ENCODE measurements at places on chromosomes 7 and 10. TPM values are rescaled to one million over a fixed set of nuclear protein-coding genes. Genes with fewer than 3 reads are reported as not detected.
A peak's percentile ranks its signal among the peaks of the same experiment; 100 is the strongest.

GRCh38 chr7:19520392-19520791, 188.4 kb downstream of the POLR1F start:
- DNase-seq, result no peak

- no peak for DNase-seq
Measured at GRCh38 chr10:20614911-20615310, 282.2 kb downstream of the NEBL start.

DNA sequence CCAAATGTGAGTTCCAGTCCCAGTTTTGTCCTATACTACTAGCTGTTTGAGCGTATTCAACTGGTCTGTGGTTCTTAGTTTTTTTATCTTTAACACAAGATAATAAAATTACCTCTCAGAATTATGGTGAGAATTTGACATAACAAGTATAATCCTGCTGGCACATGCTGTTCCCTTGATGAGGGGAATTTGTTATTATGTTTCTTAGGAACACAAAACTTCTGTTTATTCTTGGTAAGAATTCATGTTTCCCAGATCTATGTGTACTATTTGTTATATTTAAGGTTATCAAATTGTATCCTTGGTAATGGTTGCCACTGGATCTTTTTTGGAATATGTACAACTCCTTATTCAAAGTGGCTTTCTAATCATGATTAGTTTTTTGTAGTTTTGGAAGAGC, 335.6 kb downstream of the ADK start:
- no peak for DNase-seq

GRCh38 chr7:134757938-134758337, 21.5 kb upstream of the CALD1 start:
- no peak for DNase-seq

DNA sequence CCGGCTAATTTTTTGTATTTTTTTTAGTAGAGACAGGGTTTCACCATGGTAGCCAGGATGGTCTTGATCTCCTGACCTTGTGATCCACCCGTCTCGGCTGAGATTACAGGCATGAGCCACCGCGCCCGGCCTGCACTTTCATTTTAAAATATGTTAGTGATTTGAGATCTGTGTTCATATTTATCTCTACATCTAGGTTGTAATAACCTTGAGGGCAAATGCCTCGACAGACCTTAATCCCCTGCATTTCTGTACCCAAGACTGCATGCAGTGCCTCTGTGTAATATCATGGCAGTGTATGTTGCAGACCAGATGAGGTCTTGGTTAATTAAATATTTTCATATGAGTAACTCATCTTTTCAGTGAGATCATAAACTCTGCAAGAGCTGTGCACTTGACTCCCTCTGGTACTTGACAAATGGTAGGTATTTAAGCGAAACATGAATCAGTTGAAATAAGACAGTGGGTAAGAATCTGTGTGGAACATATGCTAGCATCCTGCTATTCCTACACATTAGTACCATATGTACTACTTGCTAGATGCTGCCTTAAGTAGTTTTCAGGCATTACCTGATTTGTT, 673.9 kb upstream of the ANKRD30A start:
- no peak for DNase-seq

DNA sequence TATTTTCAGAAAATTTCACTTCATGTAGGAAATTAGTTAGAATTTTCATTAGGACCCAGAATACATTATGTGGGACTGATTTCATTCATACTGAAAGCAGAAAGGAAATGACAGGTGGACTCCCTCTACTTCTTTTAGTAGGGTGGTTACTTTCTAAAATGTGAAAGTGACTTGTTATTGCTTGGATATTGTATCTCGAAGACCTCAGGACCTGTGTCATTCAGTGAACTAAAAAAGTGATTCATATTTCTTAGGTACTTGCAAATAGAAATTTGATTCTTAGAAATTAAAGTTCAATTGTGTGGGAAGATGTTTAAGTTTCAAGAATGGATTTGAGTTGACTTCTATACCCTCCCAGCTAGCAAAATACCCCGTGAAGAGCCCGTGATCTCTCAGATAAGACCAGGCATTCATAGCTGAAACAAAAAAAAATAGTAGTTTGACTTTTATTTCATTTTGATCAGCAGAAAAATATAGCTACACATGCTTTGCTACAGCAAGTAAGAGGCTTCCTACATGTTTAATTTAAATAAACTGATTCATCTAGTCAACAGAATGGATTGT, 1037.1 kb downstream of the GATA3 start:
- no peak for DNase-seq

- no peak for DNase-seq
Measured at GRCh38 chr7:155469-155900, 36.9 kb upstream of the FAM20C start.

- no peak for DNase-seq
Measured at GRCh38 chr7:155355745-155356144, 58.1 kb downstream of the INSIG1 start.

DNA sequence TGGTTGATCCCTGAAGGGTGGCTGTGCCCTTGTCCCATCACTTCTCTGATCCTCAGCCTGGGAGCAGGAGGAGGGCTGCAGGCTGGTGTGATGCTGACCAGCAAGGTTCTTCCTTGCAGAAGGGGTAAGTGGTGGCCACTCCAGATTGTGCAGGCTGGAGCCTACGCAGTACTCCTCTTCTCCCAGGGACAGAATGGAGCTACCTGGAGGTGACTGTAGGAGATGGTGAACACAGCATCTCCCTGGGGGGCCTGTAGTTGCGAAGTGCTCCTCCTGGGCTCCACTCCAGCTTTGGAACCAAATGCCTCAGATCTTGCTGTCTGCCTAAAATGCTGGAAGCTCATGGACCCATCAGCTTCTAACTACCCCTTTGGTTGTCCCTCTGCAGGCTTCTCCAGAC, 323.6 kb upstream of the PODXL start:
- DNase-seq, result no peak

GRCh38 chr10:7808686-7809267, 9.5 kb upstream of the TAF3 start:
- no peak for DNase-seq

DNA sequence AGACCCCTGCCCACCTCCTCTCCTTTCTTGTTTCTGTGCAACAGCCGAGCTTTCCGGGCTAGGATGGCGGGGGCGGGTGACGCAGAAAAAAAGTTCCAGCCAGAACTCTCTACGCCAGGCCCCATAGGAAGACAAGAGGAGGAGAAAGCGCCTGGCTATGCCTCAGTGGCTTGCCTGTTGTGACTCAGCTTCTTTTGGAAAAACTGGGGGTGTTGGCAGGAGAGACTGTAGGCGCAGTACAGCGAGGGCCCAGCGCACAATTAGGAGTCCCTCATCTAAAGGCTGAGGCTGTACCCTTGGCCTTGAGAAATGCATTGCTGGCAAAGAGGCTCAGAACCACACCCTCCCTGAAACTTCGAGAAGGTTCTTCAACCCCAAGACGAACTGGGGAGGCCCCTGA, 28.0 kb upstream of the KPNA7 start:
- no peak for DNase-seq

- no peak for DNase-seq
Measured at GRCh38 chr7:142389544-142389943, 131.7 kb upstream of the PRSS58 start.

GRCh38 chr7:47739301-47739875, 157.5 kb upstream of the TNS3 start:
- DNase-seq, result no peak

DNA sequence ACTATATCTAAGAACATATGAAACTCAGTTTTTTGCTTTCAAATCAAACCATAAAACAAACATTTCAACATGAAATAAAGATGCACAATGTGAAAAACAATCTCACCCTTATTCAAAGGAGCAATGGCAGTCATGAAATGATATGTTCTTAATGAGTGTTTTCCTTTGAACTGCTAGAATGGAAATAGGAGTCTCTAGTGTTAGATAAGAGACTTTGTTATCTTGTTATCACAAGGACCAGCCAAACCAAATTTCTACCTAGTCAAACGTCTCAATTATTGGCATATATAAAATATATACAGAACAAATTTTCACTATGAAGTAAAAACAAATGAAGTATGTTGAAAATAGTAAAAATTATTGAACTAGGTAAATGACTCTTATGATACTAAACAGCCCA, 1.2 kb downstream of the VPS41 start:
- no peak for DNase-seq

- peak; percentile 31 for DNase-seq
Measured at GRCh38 chr7:141700848-141701371, 1.1 kb downstream of the DENND11 start.

GRCh38 chr10:96513698-96514561, at the start of gene TLL2:
TSS of gene TLL2 (minus strand) at chr10:96513926. CDS start at chr10:96513685, 241 bp downstream.
- DNase-seq, result peak; percentile 84

- no peak for DNase-seq
Measured at GRCh38 chr10:3889961-3890522, 105.0 kb upstream of the KLF6 start.

DNA sequence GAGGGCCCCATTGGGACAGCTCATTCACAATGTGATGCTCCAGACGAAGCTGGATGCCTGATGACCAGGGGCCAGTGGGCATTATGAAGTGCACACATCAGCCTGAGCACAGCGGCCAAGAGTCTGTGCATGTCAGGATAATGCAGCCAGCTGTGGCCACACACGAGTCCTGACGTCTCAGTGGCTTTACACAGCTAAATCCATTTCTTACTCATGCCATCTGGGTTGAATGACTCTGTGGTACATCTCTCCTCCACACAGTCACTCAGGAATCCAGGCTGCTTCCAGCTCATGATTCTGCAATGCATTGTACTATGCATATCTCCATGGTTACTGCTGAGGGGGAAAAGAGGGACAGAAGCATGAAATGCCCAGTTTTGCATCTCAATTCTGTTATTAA, 123.6 kb downstream of the PRLHR start:
- no peak for DNase-seq

- DNase-seq, result no peak
Measured at GRCh38 chr10:96967847-96968246, 135.7 kb downstream of the LCOR start.

GRCh38 chr7:135971366-135971725, 5.8 kb downstream of the MTPN start:
- DNase-seq, result no peak

DNA sequence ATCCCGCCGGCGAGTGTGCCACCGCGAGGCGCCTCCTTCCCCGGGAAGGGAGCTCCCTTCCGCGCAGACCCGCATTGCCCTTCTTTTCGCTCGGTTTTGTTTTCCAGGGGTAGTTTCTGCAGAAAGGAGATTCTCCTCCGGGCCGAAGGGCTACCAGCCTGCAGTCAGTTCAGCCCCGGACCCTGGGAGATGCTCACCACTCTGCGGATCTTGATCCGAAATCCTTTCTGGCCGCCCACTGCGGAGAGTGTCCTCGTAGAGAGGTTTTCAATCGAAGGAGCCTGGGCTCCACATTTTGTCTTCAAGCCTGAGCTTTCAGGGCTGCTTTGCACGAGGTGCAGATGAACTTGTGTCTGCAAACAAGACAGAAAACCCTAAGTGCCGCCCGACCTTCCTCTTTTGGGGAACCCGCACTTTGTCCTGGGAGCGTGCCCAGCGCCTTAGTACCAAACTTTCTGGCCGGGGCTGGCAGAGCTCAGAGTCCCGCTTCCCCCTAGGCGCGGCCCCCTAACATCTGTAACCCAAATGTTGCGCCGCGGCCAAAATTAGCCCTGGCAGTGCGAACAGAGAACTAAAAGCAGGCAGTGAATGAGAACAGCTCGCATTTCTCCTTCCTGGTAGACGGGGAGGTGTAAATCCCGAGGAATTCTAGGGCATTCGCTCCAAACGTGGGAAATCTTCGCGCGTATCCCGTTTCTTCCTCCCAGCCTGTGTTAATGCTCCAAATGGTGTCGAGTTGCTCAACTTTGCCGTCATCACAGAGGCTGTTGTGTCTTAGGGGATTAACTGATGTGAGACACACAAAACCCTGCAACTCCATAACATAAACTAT, 6.7 kb upstream of the EN2 start:
- DNase-seq, result no peak

- DNase-seq, result no peak
Measured at GRCh38 chr7:155375337-155376277, 77.9 kb downstream of the INSIG1 start.

- no peak for DNase-seq
Measured at GRCh38 chr7:78473021-78473420, 674.4 kb downstream of the PHTF2 start.

- no peak for DNase-seq
Measured at GRCh38 chr7:141920281-141920680, 4.1 kb downstream of the OR9A4 start.

DNA sequence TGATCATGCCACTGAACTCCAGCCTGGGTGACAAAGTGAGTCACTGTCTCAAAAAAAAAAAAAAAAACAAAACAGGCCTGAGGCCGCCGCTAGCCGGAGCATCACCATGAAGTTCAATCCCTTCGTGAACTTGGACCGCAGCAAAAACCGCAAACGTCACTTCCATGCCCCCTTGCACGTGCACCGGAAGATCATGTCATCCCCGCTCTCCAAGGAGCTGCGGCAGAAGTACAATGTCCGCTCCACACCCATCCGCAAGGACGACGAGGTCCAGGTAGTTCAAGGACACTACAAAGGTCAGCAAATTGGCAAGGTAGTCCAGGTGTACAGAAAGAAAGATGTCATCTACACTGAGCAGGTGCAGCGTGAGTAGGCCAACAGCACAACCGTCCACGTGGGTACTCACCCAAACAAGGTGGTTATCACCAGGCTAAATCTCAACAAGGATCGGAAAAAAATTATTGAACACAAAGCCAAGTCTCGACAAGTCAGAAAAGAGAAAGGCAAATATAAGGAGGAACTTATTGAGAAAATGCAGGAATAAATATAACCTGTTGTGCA, 17.5 kb upstream of the RUFY2 start:
- DNase-seq, result no peak

- no peak for DNase-seq
Measured at GRCh38 chr7:16420329-16420648, 1.0 kb downstream of the CRPPA start.

DNA sequence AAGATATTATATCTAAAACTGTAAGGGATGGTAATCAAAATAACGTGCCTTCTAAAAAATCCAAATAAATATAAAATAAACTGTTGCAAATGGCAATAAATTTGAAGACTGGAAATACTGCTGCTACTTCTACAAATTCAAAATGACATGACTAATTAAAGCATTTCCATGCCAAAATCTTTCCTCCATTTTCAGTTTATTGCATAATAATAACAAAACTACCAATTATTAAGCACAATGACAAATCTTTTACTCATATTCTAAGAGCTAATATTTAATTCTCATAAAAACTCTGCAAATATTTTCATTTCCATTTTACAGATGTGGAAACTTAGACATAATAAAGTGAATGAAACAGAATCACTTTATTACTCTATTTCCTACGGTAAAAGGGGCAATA, 38.8 kb upstream of the NEBL start:
- no peak for DNase-seq

DNA sequence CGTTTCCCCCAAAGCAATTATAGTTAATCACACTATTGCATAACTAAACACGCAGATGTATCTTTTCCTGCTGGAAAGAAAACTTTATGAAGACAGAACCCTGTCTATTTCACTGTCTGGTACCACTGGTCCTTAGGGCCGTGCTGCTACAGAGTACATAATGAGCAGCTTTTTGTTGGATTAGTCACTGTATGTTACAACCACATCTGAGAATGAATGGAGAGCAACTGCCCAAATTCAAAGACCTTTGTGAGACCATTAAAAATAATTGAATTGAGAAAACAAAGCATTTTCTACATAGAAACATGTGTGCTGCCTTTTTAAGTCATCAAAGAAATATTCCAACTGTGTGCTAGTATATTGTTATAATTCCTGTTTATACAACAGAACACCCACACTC, 111.3 kb upstream of the SORCS1 start:
- no peak for DNase-seq

Gene CTNNA3
- 2.0 TPM for total RNA-seq

Gene SPDYE5
- not detected for total RNA-seq

Gene GTPBP10
- total RNA-seq, result 24.1 TPM

Gene GHRHR
- total RNA-seq, result not detected

Gene CYP3A4
- not detected for total RNA-seq

Gene ACTL6B
- total RNA-seq, result 163 TPM

Gene RNF32
- 1.2 TPM for total RNA-seq

Gene KMT2E
- total RNA-seq, result 217 TPM
